ENCODE measurements at places on chromosomes 7 and 10. TPM values are rescaled to one million over a fixed set of nuclear protein-coding genes. Genes with fewer than 3 reads are reported as not detected.

The PIP gene
- total RNA-seq: not detected

The PNLIPRP3 gene
- not detected for total RNA-seq

The MUC12 gene
- not detected for total RNA-seq

The ASIC3 gene
- not detected for total RNA-seq

The NEURL1 gene
- 0.28 TPM for total RNA-seq

The ADRB1 gene
- not detected for total RNA-seq

The EPO gene
- total RNA-seq: not detected

The GIMAP6 gene
- total RNA-seq: not detected

The LCOR gene
- 36.9 TPM for total RNA-seq

- H3K4me3 ChIP-seq: no peak overlapping the region
- peak; percentile 94 for DNase-seq
- H3K27ac ChIP-seq: peak overlapping the region; percentile 31
- peaks cover 16% of the 10 kb centered on the region for H3K27me3 ChIP-seq
- H3K36me3 ChIP-seq: no peaks in the 10 kb centered on the region
Observed at GRCh38 chr10:44195112-44196007, 189.5 kb downstream of the CXCL12 start.

- no peak overlapping the region for H3K4me3 ChIP-seq
- no peak overlapping the region for H3K27ac ChIP-seq
- peak; percentile 54 for DNase-seq
- H3K36me3 ChIP-seq: no peaks in the 10 kb centered on the region
Observed at GRCh38 chr10:51010977-51011376, 63.3 kb upstream of the PRKG1 start.

DNA sequence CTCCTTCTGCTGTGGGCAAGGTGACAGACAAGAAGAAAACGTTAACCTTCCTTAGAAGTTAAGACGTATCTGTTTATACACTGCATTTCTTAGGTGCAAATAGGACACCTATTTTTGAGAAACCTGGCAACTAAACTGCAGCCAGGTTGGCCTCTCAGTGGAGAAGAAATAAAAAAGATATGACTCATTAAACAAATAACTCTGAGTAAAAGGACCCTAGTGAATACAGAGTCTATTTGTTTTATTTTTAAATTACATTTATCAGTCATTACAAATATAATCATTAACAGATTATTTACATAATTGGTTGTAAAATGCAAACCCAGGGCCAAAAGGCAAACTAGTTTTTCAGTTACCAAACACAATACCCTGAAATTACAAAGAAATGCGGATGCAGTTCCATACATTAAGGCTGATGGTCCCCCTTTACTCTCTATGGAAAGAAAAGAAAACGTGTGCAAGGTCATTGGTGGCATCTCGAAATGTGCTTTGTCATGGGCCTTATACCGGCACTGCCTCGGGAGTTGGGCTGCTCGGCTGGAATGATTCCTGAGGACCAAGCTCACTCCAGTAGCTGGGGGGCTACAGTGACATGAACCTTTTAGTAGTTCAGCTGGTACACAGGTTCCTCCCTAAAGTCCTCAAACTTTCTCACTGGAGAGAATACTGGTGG is 38.4 kb downstream of the ADRB1 start:
- H3K27ac ChIP-seq: no peak overlapping the region
- no peak overlapping the region for H3K4me3 ChIP-seq
- no peak for DNase-seq
- no peaks in the 10 kb centered on the region for H3K36me3 ChIP-seq
- H3K27me3 ChIP-seq: peaks cover 6% of the 10 kb centered on the region
- no peaks in the 10 kb centered on the region for H3K4me1 ChIP-seq

GRCh38 chr7:139994356-139994755 is 68.4 kb downstream of the PARP12 start:
- peak overlapping the region; percentile 82 for H3K27ac ChIP-seq
- H3K36me3 ChIP-seq: no peaks in the 10 kb centered on the region
- H3K4me1 ChIP-seq: peaks cover 20% of the 10 kb centered on the region

DNA sequence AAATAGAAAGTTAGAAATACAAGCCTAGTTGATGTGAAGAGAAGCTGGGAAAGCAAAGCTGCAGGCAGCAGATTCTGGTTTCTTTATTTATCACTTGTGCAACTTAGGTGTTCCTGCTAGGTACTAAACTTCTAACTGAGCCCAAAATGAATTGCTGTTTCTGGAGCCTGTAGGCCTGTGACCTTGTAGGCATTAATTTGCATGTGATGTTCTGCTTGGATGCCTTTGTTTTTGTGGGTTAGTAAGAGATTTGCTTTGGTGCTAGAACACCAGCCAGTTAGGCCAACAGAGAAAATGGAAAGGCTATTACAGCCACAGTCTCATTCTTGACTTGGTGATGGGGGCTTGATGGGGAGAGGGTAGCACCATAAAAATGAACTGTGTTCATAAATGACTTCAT is 370.7 kb downstream of the PPP1R3A start:
- H3K4me1 ChIP-seq: no peaks in the 10 kb centered on the region
- H3K4me3 ChIP-seq: no peak overlapping the region
- no peaks in the 10 kb centered on the region for H3K27me3 ChIP-seq
- no peaks in the 10 kb centered on the region for H3K36me3 ChIP-seq

GRCh38 chr7:40659231-40659630 is 524.4 kb downstream of the SUGCT start:
- no peaks in the 10 kb centered on the region for H3K4me1 ChIP-seq
- peak; percentile 13 for DNase-seq
- no peak overlapping the region for H3K4me3 ChIP-seq
- H3K36me3 ChIP-seq: no peaks in the 10 kb centered on the region
- no peaks in the 10 kb centered on the region for H3K27me3 ChIP-seq

DNA sequence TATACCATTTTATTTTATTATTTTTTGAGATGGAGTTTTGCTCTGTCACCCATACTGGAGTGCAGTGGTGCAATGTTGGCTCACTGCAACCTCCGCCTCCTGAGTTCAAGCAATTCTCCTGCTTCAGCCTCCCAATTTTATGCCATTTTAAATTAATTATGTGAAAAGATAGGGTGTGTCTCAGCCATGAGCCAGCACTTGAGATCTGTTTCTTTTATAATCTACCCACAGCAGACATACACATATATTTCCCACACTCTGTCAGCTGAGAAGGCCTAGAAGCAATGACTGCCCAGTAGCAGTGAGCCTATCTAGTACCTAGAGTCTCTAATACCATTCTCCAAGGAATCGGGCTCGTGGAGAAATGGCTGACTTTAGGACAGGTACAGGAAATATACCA is 70.5 kb downstream of the ADAM12 start:
- H3K27me3 ChIP-seq: no peaks in the 10 kb centered on the region
- H3K4me3 ChIP-seq: no peak overlapping the region
- H3K36me3 ChIP-seq: no peaks in the 10 kb centered on the region
- DNase-seq: no peak
- peaks cover 2% of the 10 kb centered on the region for H3K4me1 ChIP-seq

- no peak overlapping the region for H3K4me3 ChIP-seq
- no peaks in the 10 kb centered on the region for H3K27me3 ChIP-seq
- DNase-seq: no peak
- no peak overlapping the region for H3K27ac ChIP-seq
- no peaks in the 10 kb centered on the region for H3K36me3 ChIP-seq
Observed at GRCh38 chr7:37342688-37343471, 105.8 kb downstream of the ELMO1 start.

- H3K27me3 ChIP-seq: peaks cover 28% of the 10 kb centered on the region
- no peaks in the 10 kb centered on the region for H3K36me3 ChIP-seq
- no peak for DNase-seq
- no peak overlapping the region for H3K27ac ChIP-seq
- peaks cover 5% of the 10 kb centered on the region for H3K4me1 ChIP-seq
- H3K4me3 ChIP-seq: no peak overlapping the region
Observed at GRCh38 chr10:132305654-132306342, 2.0 kb downstream of the STK32C start.

- H3K36me3 ChIP-seq: peaks cover 12% of the 10 kb centered on the region
- H3K4me3 ChIP-seq: no peak overlapping the region
- no peaks in the 10 kb centered on the region for H3K4me1 ChIP-seq
- H3K27ac ChIP-seq: peak overlapping the region; percentile 52
- H3K27me3 ChIP-seq: no peaks in the 10 kb centered on the region
Observed at GRCh38 chr10:99758211-99758891, 24.1 kb upstream of the ABCC2 start.

DNA sequence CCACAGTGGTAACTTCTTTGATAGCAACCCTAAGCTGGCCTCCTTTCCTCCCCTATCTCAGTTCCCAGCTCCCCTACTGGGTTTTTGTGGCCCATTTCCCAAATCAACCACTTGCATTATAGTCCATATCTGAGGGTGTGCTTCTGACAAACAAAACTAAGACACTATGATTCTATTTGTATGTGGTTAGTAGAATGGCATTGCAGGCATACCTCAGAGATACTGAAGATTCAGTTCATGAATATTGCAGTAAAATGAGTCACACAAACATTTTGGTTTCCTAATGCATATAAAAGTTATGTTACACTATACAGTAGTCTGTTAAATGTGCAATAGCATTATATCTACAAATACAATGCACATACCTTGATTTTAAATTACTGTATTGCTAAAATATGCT is 15.4 kb upstream of the TMEM243 start:
- H3K27me3 ChIP-seq: peaks cover 13% of the 10 kb centered on the region
- no peak overlapping the region for H3K27ac ChIP-seq
- H3K36me3 ChIP-seq: no peaks in the 10 kb centered on the region
- H3K4me1 ChIP-seq: peaks cover 6% of the 10 kb centered on the region

- H3K4me1 ChIP-seq: no peaks in the 10 kb centered on the region
- H3K27me3 ChIP-seq: no peaks in the 10 kb centered on the region
- no peak overlapping the region for H3K27ac ChIP-seq
- H3K4me3 ChIP-seq: no peak overlapping the region
Observed at GRCh38 chr7:93432130-93432529, 142.4 kb downstream of the CALCR start.

- no peaks in the 10 kb centered on the region for H3K27me3 ChIP-seq
- H3K27ac ChIP-seq: peak overlapping the region; percentile 47
- H3K4me1 ChIP-seq: peaks cover 2% of the 10 kb centered on the region
- peak; percentile 60 for DNase-seq
Observed at GRCh38 chr10:70232155-70232858, 922 bp downstream of the PPA1 start.

DNA sequence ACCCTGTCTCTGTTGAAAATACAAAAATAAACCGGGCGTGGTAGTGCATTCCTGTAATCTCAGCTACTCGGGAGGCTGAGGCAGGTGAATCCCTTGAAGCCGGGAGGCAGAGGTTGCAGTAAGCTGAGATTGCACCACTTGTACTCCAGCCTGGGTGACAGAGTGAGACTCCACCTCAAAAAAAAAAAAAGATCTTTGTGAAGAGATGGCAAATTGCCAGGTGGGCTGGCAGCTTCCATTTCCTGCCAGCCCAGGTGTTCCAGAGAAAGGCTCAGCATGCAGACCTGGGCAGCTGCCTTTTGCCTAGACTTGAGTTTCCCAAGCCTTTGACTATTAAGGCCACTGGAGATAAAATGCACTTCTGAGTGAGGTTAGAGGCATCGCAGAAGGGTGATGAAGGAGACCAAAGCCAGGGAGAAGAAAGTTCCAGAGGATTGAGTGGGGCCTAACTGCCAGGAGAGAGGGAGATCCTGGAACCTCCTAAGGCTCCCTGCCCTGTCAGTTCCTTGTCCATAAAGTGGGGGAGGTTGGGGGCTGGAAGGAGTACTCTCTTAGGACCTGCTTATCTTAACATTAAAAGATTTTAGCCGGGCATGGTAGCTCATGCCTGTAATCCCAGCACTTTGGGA is 10.0 kb upstream of the DDIT4 start:
- peaks cover 21% of the 10 kb centered on the region for H3K4me1 ChIP-seq
- H3K4me3 ChIP-seq: no peak overlapping the region
- H3K36me3 ChIP-seq: no peaks in the 10 kb centered on the region
- no peak for DNase-seq
- H3K27ac ChIP-seq: no peak overlapping the region

- no peaks in the 10 kb centered on the region for H3K27me3 ChIP-seq
- H3K27ac ChIP-seq: no peak overlapping the region
- H3K36me3 ChIP-seq: no peaks in the 10 kb centered on the region
- H3K4me1 ChIP-seq: no peaks in the 10 kb centered on the region
Observed at GRCh38 chr7:137626469-137627067, 220.2 kb downstream of the DGKI start.

GRCh38 chr7:142870566-142871259 is 14.8 kb downstream of the TRPV6 start:
- H3K27me3 ChIP-seq: no peaks in the 10 kb centered on the region
- H3K36me3 ChIP-seq: no peaks in the 10 kb centered on the region
- H3K27ac ChIP-seq: no peak overlapping the region
- no peaks in the 10 kb centered on the region for H3K4me1 ChIP-seq
- DNase-seq: no peak

DNA sequence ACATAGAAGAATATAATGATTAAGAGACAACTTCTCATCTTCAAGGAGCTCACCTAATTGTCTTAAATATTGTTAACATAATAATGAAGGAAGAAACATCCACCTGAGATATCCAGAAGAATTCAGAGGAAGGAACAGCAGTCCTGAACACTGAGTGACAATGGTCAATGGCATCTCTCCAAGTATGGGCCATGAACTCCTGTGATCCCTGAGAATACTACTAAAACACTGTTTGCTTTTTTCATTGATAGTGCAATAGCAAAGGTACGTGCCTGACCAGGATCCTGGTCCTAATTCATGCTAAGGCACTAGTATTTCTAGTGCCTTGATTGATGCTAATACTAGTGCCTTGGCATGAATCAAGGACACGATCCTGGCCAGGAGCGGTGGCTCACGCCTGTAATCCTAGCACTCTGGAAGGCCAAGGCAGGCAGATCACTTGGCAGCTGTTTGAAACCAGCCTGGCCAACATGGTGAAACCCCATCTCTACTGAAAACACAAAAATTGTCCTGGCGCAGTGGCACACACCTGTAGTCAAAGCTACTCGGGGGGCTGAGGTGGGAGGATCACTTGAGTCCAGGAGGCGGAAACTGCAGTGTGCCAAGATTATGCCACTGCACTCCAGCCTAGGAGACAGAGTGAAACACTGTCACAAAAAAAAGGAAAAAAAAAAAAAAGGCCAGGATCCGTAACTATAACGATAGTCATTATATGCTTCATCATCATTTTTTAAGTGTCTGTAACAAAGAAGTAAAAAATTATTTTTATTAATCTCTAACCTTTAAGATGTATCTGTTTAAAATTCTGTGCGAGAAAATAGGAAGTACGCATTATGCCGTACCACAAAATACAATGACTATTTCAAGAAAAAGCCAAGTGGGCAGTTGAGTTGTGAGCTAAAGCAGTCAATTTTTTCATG is 49.1 kb downstream of the SRPK2 start:
- H3K27ac ChIP-seq: no peak overlapping the region
- no peak for DNase-seq
- no peak overlapping the region for H3K4me3 ChIP-seq
- no peaks in the 10 kb centered on the region for H3K27me3 ChIP-seq

DNA sequence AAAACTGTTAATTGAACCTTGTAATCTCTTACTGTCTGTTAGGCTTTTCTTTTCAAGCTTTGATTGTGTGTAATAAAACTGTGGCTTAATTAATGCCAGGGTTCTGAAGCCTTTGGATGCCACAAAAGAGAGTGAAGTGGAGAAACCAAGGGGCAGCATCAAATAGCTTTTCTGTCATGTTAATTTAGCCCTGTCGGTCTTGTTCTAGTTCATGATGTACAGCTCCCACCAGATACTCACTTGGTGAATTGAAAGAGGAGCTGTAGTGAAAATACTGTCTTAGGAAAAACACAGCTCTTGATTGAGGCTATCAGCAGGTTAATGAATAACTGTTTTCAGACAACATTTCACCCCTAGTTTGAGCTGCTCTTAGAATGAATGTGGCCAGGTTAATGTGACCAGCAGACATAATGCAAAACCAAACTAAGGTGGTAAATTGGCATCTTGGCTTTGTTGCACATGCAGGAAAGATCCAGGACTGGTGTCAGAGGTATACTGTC is 94.2 kb downstream of the POLL start:
- no peaks in the 10 kb centered on the region for H3K27me3 ChIP-seq
- no peaks in the 10 kb centered on the region for H3K4me1 ChIP-seq
- no peak overlapping the region for H3K27ac ChIP-seq
- no peak overlapping the region for H3K4me3 ChIP-seq
- no peaks in the 10 kb centered on the region for H3K36me3 ChIP-seq

Data from IMR-90 (cell line).